ENCODE measurements at places on chromosomes 5 and 9. TPM values are rescaled to one million over a fixed set of nuclear protein-coding genes. Genes with fewer than 3 reads are reported as not detected.

BHMT gene
- polyA plus RNA-seq, result 404 TPM

CATSPER3 gene
- 1.1 TPM for polyA plus RNA-seq

ENC1 gene
- polyA plus RNA-seq, result 79.6 TPM

MATR3 gene
- 674 TPM for polyA plus RNA-seq

CDKN2B gene
- polyA plus RNA-seq, result 0.21 TPM

VCP gene
- polyA plus RNA-seq, result 248 TPM

RFESD gene
- 4.7 TPM for polyA plus RNA-seq

FOXD4L3 gene
- not detected for polyA plus RNA-seq

ASTN2 gene
- polyA plus RNA-seq, result 15.0 TPM

SIGMAR1 gene
- polyA plus RNA-seq, result 48.7 TPM

COMMD10 gene
- 61.3 TPM for polyA plus RNA-seq

BARX1 gene
- polyA plus RNA-seq, result 0.59 TPM

F2R gene
- polyA plus RNA-seq, result 62.1 TPM

KCNN2 gene
- polyA plus RNA-seq, result 4.1 TPM

FST gene
- polyA plus RNA-seq, result 31.8 TPM

SAXO1 gene
- polyA plus RNA-seq, result 0.25 TPM

GLRA1 gene
- 0.08 TPM for polyA plus RNA-seq

SLC35D2 gene
- polyA plus RNA-seq, result 38.2 TPM

MOCS2 gene
- polyA plus RNA-seq, result 91.3 TPM
